ENCODE measurements at places on chromosomes 4 and X. TPM values are rescaled to one million over a fixed set of nuclear protein-coding genes. Genes with fewer than 3 reads are reported as not detected.

GPR119 gene
- not detected for total RNA-seq

GDPD2 gene
- 0.10 TPM for total RNA-seq

HMGN5 gene
- total RNA-seq, result 0.73 TPM

- DNase-seq, result no peak
Observed at GRCh38 chr4:7424553-7425111, 10.1 kb downstream of the PSAPL1 start.

GRCh38 chrX:118115953-118116712, 477 bp downstream of the KLHL13 start:
- no peak for DNase-seq

- no peak for DNase-seq
Observed at GRCh38 chr4:42915484-42915883, 23.0 kb downstream of the GRXCR1 start.

DNA sequence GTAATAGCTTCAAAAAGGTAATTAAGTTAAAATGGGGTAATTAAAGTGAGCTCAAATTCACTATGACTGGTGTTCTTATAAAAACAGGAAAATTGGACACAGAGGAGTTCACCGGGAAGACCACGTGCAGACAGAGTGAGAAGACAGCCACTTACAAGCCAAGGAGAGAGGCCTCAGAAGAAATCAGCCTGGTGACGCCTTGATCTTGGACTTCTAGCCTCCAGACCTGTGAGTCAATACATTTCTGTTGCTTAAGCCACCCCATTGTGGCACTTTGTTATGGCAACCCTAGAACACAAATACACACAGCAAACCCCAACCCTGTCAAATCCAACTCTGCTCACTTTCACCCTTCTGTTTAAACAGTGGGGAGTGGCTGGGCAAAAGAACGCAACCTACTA, 4.1 kb upstream of the CD38 start:
- DNase-seq, result no peak

DNA sequence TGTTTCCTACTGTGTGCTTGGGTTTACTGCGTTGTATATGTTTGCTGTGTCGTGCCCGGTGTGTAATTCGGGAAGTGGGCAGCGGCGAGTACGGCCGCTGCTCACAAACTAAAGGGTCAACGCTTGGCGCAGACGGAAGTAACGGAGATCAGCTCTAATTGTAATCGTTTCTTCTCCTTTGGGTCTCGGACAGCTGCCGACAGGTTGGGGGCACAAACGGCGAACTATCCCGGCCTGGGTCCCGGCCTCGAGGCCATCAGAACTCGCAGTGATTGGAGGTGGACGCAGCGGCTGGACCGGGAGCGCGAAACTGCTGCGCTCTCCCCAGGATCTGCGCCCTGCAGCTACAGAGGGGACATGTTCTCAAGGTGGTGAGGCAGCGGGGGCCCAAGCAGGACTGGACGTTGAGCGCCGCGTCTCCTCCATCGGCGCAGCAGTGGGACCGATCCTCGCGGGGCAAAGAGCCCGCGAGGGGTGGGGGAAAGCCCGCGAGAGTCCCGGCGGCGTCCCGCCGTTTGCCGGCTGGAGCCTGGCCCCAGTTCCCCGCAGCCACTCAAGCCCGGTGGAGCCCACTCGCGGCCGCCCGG, 516 bp upstream of the ZIC3 start:
- DNase-seq, result no peak

DNA sequence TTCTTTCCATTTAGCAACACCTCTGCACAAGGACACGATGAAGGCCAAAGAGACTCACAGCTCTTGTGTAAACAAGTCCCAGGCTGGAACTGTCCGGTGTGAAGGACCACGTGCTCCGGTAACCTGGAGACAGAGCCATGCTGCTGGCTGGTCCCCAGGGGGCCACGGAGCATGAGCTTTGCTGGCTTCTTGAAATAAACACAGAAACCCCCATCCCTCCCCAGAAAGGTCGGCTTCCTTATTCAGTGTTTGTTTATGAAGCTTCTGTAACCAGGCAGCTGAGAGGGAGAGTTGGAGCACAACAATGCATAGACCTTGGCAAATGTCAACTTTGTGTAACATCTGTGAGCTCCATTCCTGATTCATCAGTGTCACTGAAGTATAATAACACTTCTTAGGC, 109.4 kb downstream of the GPR143 start:
- no peak for DNase-seq

GRCh38 chr4:38504396-38504715, 159.6 kb upstream of the KLF3 start:
- no peak for DNase-seq

DNA sequence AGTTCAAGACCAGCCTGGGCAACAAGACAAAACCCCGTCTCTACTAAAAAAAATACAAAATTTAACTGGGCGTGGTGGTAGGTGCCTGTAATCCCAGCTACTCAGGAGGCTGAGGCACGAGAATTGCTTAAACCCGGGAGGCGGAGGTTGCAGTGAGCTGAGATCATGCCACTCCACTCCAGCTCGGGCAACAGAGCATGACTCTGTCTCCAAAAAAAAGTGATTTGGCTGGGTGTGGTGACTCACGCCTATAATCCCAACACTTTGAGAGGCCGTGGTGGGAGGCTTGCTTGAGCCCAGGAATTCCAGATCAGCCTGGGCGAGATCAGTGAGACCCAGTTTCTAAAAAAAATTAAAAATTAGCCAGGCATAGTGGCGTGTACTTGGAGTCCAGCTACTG, 4.1 kb downstream of the OPHN1 start:
- DNase-seq, result no peak

- no peak for DNase-seq
Observed at GRCh38 chr4:156388826-156389225, 435.2 kb upstream of the CTSO start.

DNA sequence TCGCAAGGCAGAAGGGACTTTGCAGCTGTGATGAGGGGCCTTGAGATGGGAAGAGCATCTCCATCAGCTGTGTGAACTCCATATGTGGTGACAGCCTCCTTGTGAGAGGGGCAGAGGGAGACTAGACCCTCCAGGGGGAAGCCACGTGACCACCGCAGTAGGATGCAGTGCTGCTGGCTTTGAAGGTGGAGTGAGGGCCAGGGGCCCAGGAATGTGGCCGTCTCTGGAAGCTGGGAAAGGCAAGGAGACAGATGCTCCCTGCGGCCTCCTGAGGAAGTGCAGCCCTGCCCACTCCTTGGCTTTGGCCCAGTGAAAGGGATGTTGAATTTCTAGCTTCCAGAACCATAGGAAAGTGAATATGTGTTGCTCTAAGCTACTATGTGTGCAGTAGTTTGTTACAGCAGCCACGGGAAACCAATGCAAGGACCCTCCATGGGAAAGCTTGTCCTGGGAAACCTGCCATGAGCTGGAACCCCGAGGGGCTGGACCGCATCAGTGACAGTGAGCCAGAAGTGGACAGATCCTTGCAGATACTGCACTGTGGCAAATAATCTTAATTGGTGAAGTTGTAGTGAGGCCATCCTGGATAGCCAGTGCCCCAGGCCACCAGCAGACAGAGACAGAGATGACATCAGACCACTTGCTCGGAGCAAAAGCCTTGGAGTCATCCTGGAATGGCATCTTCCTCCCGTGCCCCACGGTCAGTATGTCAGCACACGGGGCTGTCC, 35.4 kb upstream of the SORCS2 start:
- no peak for DNase-seq

DNA sequence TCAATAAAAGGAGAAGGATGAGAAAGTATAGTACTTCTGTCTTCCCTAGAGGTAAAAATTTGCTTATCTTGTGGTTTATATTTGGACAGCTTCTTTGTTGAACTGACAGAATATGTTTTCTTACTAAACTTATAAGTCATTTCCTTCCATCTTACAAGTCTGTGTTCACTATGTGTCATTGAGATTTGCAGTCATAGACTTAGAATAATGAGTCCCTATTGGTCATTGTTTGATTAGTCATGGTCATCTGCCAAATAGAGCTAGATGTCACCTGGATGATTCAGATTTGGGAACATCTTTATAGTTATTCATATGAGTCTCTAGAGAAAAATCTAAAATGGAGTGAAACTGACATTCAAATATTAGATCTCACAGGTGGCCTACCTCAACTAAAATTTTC, 51.5 kb downstream of the SPATA18 start:
- no peak for DNase-seq

All from activated T-helper 1 cell treated with anti-CD3 and anti-CD28 coated beads, Interleukin-12 subunit alpha, Interleukin-12 subunit beta, Interleukin-2, Interleukin-4 antibody, amounts not matched to agents 30 ng/mL and 10 ng/mL and 1 ng/mL, durations not matched to agents 14 hours and 24 hours and 36 hours (primary cell).